Bronchus fibroblast of lung (primary cell): ENCODE measurements at places on chromosomes 5 and 9. TPM values are rescaled to one million over a fixed set of nuclear protein-coding genes. Genes with fewer than 3 reads are reported as not detected.

Gene C1QTNF2
- total RNA-seq = 0.34 and 0.74 TPM in 2 replicates

Gene EGR1
- total RNA-seq = 17.3 and 17.4 TPM in 2 replicates

Gene CCNJL
- total RNA-seq = 0.34 and 1.0 TPM in 2 replicates

Gene SOX30
- total RNA-seq = 0.15 TPM in 1 of 2 replicates, not detected in the other

Gene KIF12
- not detected in 2 replicates for total RNA-seq

Gene FAM151B
- 1.2 and 3.1 TPM in 2 replicates for total RNA-seq

Gene GABRP
- not detected in 2 replicates for total RNA-seq

Gene UGT3A1
- total RNA-seq = not detected in 2 replicates

Gene SH2D3C
- under 0.01 TPM in 1 of 2 replicates, not detected in the other for total RNA-seq

Gene KIAA0825
- total RNA-seq = 1.8 and 2.0 TPM in 2 replicates

Gene FAM200C
- total RNA-seq = 2.7 TPM in 2 replicates

Gene SPINK6
- total RNA-seq = not detected in 2 replicates

Gene IGIP
- 0.45 and 0.50 TPM in 2 replicates for total RNA-seq

Gene TSSK1B
- not detected in 2 replicates for total RNA-seq

Gene HAVCR2
- under 0.01 and 0.17 TPM in 2 replicates for total RNA-seq

Gene IRGM
- not detected in 2 replicates for total RNA-seq

Gene FBP2
- not detected in 2 replicates for total RNA-seq

Gene PHF24
- total RNA-seq = 0.17 and 0.74 TPM in 2 replicates

Gene ZCCHC7
- 8.6 and 8.9 TPM in 2 replicates for total RNA-seq
